ENCODE measurements at places on chromosomes 1 and 21.

GRCh38 chr1:55520861-55521260, 305.7 kb upstream of the USP24 start:
- no peak for DNase-seq

DNA sequence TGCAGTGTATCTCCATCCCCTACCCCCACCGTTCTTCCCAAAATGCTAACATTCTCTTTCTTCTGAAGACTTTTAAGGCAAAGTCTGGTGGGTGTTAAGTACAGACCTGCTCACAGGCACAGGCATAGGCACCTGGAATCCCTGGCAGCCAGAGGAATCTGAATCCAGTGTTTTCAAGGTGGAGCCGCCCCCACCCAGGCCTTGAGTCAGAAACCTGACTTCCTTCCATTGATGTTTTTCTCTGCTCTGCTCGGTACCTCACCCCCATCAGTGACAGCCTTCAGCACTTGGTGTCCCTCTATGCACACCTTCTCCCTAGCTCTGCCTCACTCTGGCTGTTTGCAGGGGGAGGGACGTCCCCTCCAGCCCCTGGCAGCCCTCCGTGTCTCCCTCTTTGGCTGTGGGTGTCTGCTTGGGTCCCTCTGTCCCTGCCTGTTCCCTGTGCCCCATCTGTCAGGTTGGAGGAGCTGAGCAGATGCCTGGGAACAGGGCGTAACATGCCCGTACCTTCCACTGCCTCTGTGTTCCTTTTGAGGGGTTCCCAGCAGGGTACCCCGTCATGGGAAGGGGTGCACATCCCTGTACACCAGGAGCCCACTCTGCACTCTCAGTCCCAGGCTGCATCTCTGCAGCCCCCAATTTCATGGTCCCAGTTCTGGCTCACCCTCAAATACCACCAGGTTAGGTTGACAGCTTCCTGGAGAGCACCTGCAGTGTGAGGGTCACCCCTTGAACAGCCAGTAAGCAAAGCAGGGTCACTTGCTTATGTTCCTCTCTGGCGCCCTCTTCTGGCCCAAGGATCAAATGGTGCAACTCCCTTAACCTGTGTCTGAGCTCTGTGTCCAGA, 6.7 kb downstream of the NCDN start:
- peak; percentile 33 for DNase-seq

- DNase-seq: no peak
Measured at GRCh38 chr1:116506132-116507004, 64.5 kb downstream of the CD58 start.

DNA sequence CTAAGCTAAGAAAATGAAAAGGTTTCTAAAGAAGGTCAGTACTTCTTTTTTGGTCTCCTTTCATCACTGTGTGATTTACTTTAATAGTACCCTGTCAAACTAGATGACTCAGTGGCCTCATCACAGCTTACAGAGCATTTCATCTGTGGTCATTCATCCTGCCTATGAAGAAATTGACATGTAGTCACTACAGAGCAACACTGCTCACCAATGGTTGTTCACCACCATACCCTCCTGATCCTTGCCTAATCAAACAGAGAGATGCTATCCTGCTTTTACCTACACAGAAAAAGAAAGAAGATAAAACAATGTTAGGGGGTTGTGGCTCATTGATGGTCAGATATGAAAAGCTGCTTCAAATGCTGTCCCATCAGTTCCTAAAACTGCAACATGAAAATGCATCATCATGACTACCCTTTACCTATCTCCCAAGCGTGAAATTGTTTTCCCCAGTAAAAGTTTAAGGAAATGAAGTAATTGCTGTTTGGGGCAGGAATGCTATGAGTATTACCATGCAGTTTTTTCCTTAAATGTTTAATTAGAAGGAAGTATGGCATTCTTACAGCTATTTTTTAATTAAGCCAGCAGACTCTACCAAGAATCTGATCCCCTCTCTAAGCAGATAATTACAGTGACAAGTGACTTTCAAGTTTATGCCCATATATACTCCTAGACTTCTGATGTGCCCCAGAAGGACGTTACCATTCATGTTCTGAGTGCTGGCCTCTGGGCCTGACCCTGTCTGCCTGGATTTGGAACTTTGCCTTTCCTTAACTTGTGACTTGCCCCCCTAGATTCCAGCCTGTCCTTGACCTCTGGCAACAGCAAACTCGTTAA, 46.1 kb upstream of the FBXO28 start:
- DNase-seq: no peak

DNA sequence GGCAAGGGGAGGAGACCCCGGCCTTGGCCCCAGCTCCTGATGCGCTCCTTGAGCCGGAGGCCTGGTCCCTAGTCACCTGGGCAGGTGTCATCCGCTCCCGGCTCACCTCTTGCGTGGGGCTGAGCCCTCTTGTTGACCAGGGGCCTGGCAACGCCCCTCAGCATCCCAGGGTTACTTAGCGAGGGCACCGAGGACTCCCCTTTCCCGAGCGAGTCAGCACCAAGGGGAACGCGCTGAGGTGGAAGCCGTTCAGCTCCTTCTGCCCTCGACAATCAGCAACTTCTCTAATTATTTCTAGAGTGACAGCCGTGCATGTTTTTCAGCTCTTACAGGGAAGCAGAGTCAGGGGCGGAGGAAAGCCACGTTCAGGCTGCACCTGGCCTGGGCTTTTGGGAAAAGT, 522 bp downstream of the SLC45A1 start:
- no peak for DNase-seq

GRCh38 chr1:153742411-153743142, 14.7 kb downstream of the INTS3 start:
- DNase-seq: no peak

- no peak for DNase-seq
Measured at GRCh38 chr1:66326867-66327266, 207.1 kb upstream of the SGIP1 start.

GRCh38 chr1:239944666-239945065, 147.0 kb upstream of the FMN2 start:
- no peak for DNase-seq

GRCh38 chr1:182071924-182072323, 10.4 kb upstream of the ZNF648 start:
- no peak for DNase-seq

GRCh38 chr1:169487561-169487960, 1.8 kb upstream of the SLC19A2 start:
- no peak for DNase-seq

GRCh38 chr1:31101147-31101502, 35.6 kb upstream of the PUM1 start:
- no peak for DNase-seq

- no peak for DNase-seq
Measured at GRCh38 chr1:93958726-93959100, 49.5 kb upstream of the GCLM start.

DNA sequence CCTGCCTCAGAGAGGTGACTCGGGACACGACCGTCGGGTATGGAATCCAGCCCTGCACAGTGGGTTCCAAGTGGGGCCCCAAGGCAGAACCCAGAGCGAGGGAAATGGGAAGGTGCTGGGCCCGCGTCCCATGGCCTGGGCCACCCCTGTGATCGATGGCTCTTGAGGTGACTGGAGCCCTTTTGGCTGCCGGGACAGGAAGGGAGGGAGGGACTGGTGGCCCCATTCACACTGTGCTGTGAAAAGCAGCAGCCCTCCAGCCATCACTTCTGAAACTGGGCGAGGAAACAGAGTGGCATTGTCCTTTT, 110.4 kb upstream of the IFFO2 start:
- DNase-seq: no peak

GRCh38 chr1:153357076-153357852, 390 bp upstream of the S100A9 start:
- no peak for DNase-seq

GRCh38 chr1:20725189-20726117, 7.0 kb downstream of the SH2D5 start:
- no peak for DNase-seq

GRCh38 chr1:178345238-178345637, 151.5 kb downstream of the CLEC20A start:
- no peak for DNase-seq

GRCh38 chr1:168321945-168322344, 41.3 kb downstream of the TBX19 start:
- DNase-seq: no peak

DNA sequence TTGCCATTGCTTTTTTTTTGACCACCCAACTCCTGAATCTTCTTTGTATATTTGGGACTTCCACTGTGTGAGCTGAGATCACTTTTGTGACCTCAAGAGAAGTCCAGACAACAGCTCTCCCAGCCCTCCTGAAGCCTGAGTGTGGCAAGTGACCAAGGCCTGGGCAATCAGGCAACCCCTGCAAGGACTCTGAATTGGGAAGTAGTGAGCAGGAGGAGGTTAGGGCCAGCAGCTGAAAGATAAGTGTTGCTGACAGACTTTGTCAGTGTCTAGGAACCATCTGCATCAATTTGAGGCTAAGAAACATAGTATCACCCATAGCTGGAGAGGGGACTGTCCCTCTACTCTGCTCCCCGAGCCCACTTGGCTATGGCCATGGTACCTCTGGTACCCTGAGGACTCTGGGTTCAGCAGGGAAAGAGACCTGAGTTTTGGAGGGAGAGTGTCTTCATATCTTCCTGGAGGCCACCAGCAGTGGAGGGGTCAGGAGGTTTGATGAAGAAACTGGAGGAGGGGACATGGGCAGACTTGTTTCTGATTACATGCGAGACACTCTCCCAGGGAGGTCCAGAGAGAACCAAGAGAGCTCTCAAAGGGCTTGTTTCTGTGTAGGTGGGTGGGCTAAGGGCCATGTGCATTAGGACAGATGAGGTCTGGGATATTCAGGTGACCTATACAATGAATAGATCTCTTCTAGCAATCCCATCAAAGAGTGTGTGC, 147.0 kb upstream of the DNAH14 start:
- no peak for DNase-seq

GRCh38 chr1:163273766-163274441, 47.9 kb upstream of the NUF2 start:
- no peak for DNase-seq

GRCh38 chr1:96723377-96723776, 1.8 kb downstream of the PTBP2 start:
- DNase-seq: no peak

DNA sequence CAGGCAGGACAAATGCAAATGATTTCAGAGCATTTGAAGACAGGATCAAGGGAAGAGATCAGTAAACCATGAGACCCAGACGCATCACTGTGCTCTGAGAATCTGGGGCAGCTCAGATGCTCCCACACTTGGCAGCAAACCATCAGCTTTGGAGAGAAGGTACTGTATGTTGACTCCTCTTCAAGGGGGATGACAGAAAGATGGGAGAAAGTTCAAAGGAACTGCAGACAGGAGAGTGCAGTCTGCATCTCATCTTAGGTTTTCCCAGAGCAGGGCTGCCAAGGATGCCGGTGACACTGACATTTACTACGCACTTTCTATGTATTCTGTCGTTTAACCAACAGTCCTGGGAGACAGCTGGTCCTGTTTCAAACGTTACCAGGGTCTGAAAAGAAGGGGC, 35.8 kb downstream of the OLFML2B start:
- no peak for DNase-seq

DNA sequence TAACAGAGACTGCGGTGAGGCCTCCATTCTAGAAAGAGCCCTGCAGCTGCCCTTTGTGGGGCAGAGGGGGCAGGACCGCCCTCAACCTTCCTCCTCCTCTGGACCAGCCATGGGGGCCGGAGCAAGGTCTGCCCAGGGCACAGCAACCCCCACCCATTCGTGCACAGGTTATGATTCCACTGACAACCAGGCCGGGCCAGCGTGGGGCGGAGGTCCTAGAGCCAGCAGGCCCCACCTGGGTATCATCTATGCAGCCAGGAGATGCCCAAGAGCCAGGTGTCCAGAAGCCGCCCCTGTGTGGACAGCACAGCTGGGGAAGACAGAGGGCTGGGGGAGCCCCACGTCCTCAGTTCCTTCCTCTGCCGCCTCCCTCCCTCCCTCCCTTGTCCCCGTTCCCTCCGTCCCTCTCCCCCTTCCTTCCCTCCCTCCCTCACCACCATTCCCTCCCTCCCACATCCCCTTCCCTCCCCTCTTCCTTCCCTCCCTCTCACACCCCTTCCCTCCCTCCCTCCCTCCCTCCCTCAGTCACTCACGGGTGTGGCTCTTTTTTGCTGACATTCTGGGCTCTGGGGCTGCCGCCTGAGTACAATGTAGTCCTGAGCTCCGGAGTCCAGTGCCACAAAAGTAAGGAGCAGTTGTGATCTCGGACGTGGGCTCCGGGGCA, 12.3 kb downstream of the RNF223 start:
- DNase-seq: no peak

DNA sequence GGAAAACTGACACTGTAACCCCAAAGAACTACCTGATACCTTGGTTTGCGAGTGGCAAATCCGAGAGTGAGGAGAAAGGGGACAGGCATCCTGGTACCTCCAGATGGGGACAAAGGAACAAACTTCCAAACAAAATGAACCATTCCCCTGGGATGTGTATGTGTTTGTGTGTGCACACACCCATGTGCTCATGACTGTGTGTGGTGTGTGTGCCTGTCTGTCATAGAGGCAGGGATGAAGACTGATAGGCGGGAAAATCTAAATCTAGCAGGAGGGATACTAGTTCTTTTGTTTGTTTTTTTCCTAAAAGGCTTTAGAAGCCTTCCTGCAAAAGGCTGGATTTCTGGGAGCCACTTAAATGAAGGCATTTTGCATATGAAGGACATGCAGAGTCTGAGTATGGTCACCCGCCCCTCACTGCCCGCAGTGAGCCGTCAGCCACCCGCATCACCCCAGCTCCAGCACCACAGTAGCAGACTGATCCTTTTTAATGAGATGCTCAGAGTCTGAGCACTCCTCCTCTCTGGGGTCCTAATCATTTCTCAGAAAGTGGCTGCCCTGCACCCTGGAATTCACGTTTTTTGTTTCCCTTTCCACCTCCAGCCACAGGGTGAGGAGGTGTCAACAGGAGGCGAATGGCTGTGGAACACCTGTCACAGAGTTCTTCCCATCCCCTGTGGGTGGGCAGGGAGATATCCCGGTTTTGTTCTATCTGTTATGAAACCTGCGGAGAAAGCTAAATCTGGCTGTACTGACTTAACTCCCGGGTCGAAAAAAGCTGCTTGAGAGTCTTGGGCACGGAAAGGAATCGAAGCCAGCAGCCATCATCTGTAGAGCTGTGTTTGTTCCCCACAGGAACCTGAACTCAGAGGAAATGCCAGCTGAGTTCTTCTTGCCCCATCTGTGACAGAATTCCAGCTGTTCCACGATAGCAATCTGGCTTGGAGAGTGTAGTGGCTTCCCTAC, 34.9 kb downstream of the UTP25 start:
- no peak for DNase-seq

- no peak for DNase-seq
Measured at GRCh38 chr1:183699616-183700160, 46.6 kb upstream of the APOBEC4 start.

GRCh38 chr1:39380036-39380435, 111.4 kb upstream of the BMP8A start:
- DNase-seq: no peak

DNA sequence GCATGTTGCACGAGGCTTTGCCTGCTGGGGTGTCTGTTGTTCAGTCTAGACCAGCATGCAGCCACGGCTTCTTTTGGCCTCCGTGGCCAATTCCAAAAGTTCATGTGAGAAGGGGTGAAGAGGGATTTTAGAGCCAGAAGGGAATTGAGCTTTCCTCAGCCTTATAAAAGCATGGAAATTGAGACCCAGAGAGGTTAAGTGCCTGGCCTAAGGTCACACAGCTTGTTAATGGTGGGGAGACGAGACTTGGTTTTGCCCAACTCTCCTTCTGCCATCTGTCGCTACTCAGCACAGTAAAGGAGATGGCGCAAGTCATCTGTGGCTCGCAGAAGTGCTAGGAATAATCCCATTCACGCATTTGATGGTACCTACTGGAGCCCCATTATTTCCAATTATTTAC, 25.7 kb downstream of the ZBTB18 start:
- no peak for DNase-seq

GRCh38 chr21:36323032-36323431, 3.0 kb downstream of the MORC3 start:
- DNase-seq: no peak

GRCh38 chr1:69244211-69244610, 323.5 kb upstream of the LRRC7 start:
- DNase-seq: no peak
